ENCODE measurements at places on chromosomes 5 and 9.

- DNase-seq = no peak
Measured at GRCh38 chr9:129828969-129829368, 5.0 kb upstream of the TOR1A start.

- no peak for DNase-seq
Measured at GRCh38 chr5:73954381-73954780, 328.4 kb downstream of the ARHGEF28 start.

DNA sequence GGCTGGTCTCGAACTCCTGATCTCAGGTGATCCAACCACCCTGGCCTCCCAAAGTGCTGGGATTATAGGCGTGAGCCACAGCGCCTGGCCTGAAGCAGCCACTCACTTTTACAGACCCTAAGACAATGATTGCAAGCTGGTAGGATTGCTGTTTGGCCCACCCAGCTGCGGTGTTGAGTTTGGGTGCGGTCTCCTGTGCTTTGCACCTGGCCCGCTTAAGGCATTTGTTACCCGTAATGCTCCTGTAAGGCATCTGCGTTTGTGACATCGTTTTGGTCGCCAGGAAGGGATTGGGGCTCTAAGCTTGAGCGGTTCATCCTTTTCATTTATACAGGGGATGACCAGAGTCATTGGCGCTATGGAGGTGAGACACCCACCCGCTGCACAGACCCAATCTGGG is 1.5 kb downstream of the CA9 start:
- no peak for DNase-seq

GRCh38 chr5:153618867-153619266 is 128.4 kb downstream of the GRIA1 start:
- DNase-seq = no peak

- no peak for DNase-seq
Measured at GRCh38 chr5:105726093-105726492, 1944.6 kb downstream of the EFNA5 start.

GRCh38 chr9:87195306-87195705 is 248.0 kb upstream of the GAS1 start:
- no peak for DNase-seq

- DNase-seq = no peak
Measured at GRCh38 chr5:102295534-102296177, 428 bp downstream of the SLCO4C1 start.

DNA sequence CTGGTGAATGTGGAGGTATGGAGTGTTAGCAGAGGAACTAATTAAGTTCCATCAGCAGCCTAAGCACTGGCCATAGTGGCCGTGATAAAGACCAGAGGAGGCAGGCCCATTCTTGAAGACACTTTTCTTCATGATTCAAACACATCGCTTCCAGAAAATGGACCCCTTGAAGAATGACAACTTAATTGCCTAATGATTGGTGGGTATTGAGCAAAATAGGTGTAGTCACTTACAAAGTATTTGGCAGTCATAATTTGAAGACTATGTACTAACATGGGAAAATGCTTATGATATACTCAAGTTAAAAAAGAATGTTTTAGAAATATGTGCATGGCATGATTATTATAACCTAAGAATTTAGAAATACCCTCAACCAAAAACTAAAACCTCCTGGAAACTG is 44.8 kb downstream of the MEGF10 start:
- no peak for DNase-seq

- no peak for DNase-seq
Measured at GRCh38 chr5:38607396-38607795, 51.0 kb upstream of the LIFR start.

- DNase-seq = no peak
Measured at GRCh38 chr9:91119142-91119541, 242.6 kb downstream of the AUH start.

GRCh38 chr9:128124873-128125579 is 2.5 kb downstream of the PTGES2 start:
- no peak for DNase-seq

- no peak for DNase-seq
Measured at GRCh38 chr5:164255598-164256213, 750.3 kb downstream of the MAT2B start.

- DNase-seq = peak; percentile 38
Measured at GRCh38 chr9:137278061-137278701, 655 bp downstream of the TOR4A start.

DNA sequence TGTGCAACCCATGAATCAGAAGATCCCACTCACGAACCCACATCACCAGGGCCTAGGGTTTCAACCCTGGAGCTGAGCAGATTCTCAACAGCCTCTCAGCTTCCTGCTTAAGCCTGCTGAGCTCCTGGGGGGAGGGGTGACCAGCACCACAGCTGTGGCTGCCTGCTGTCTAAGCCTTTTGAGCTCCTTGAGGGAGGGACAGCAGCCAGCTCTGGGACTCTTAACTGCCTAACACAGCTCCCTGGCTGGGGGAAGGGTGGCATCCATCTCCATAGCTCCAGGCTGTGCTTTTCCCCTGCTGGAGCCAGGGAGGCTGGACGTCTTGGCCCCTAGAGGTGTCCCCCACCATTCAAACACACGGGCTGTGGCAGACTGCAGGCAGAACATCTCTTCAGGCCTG is 250.3 kb downstream of the DMAC1 start:
- DNase-seq = no peak

DNA sequence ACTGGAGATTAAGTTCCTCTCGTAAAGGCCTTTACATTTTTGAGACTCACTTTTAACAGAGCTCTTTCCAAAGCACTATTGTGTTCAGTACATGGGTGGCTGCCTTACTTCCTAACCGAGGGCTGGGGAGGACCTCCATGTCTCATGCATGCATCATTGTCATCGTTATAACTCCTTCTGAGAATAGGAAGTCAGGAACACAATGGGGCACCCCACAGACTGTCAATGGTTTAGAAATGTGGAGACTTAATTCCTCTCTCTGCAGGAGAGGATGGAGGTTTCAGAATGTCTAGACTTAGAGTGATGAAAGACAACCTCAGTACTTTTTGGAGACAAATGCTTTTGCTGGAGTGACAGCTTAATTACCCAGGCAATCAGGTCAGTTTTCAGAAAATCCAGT is 83.9 kb downstream of the PRLR start:
- DNase-seq = no peak

- no peak for DNase-seq
Measured at GRCh38 chr5:1040571-1040970, 32.0 kb downstream of the NKD2 start.

Data from mesothelial cell of epicardium (in vitro differentiated cells).